ENCODE measurements at places on chromosomes 1 and 21.

DNA sequence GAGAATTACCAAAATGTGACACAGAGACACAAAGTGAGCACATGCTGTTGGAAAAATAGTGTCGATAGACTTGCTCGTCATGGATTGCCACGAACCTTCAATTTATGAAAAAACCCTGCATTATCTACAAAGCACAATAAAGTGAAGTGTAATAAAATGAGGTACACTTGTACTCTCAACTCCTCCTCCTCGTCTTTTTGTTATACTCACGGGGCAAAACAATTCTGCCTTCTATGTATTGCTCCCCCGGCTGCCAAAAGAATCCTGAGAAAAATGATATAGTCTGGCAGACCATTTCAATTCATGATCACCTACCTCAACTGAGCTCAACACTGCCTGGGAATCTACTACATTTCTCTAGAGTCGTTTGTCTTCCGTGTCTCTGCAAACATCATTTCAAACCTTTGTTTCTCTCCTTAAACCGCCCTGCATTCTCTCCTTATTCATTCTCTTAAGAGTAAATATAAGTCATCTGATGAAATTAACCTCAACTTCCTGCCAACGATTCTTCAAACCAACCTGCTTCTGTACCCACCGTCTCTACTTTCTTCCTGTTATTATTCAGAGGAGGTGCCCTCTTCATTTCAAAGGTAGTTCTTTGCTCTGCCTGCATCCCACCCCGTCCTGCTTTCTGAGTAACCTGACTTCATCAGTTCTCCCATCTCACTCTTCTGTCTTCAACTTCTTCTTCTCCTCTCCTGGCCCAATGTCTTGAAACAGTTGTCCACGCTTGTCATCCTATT is 12.9 kb upstream of the IL19 start:
- no peak for DNase-seq

DNA sequence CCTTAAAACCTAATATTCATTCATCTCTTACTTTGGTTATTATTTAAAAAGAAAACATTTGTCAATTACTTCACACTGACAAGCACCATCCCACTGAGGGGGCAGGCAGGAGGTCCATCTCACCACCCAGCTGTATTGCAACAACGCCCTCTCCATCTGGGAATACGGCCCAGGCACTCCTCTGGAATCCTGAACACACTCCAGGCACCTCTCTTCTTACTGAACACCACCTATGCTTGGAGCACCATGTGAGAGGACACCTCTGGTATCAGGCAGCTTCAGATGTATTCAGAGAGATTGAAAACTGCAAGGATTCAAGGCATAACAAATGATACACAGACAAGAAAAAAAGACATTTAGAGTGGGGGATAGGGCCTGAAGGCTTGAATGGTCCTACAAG is 147.1 kb downstream of the CACNA1E start:
- DNase-seq = no peak

GRCh38 chr21:31772674-31773555 is 41.0 kb upstream of the SCAF4 start:
- no peak for DNase-seq

GRCh38 chr21:34061983-34062382 is 11.4 kb upstream of the MRPS6 start:
- DNase-seq = no peak
